NAMALWA (cell line): ENCODE measurements at places on chromosomes 1 and 21.

- no peak for DNase-seq
Observed at GRCh38 chr1:208187499-208188041, 56.6 kb downstream of the PLXNA2 start.

- DNase-seq: no peak
Observed at GRCh38 chr21:35909456-35910223, 150.7 kb downstream of the SETD4 start.

DNA sequence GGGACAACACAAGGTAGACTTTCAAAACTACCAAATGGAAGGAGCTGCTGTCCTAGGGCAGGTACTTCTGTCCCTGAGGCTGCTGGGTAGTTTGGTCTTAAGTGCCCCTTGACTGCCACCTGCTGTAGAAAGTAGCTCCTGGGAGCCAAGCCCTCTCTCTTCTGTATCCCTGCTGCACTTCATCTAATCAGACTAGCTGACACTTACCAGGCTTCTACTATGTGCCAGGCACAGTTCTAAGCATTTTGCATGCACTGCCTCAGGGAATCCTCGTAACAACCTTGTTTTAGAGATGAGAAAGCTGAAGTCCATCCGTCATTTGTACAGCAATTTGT is 15.9 kb upstream of the SRSF4 start:
- DNase-seq: peak; percentile 70

DNA sequence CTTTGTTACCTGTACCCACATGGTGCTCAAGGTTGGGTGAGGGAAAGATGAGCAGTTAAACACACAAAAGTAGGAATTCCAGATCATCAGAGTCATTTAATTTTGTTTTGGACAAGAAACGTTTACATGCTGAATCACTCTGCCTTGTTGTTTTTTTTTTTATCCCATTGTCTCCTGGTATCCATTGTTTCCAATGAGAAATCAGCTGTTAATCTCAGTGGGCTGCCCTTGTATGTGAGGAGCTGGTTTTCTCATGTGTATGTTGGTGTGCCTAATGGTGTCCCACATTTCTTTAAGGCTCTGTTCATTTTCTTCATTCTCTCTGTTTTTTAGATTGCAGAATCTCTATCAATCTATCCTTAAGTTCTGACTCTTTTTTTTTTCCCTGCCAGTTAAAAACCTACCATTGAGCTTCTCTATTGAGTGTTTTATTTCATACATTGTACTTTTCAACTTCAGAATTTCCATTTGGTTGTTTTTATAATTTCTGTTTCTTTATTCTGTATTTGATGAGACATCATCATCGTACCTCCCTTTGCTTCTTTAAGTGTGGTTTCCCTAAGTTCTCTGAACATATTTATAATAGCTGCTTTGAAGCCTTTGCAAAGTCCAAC is 8.8 kb upstream of the OBSCN start:
- no peak for DNase-seq

DNA sequence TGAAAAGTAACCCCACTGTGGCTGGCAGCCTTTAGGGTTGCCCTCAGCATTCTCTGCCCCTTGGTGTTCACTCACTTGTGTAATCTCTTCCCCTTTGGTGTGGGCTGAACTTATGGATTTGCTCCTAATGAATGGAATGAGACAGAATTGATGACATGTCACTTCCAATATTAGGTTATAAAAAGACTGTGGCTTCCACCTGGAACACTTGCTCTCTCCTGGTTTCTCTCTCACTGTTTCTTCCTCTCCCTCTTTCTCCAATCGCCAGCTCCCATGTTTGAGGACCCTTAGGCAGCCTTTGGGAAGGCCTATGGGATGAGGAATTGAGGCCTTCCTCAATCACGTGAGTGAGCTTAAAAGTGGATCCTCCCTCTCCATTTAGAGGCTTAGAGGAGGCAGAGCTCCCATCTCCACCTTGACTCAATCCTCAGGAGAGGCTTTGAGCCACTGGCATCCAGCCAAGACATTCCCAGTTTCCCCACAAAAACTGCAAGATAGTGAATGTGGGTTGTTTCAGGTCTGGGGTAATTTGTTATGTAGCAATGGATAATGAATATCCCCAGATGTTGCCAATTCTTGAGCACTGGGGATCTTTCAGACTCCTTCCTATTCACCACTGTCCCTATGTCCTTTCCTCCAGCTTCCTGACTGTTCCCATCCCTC is 95.5 kb upstream of the CD34 start:
- DNase-seq: no peak

DNA sequence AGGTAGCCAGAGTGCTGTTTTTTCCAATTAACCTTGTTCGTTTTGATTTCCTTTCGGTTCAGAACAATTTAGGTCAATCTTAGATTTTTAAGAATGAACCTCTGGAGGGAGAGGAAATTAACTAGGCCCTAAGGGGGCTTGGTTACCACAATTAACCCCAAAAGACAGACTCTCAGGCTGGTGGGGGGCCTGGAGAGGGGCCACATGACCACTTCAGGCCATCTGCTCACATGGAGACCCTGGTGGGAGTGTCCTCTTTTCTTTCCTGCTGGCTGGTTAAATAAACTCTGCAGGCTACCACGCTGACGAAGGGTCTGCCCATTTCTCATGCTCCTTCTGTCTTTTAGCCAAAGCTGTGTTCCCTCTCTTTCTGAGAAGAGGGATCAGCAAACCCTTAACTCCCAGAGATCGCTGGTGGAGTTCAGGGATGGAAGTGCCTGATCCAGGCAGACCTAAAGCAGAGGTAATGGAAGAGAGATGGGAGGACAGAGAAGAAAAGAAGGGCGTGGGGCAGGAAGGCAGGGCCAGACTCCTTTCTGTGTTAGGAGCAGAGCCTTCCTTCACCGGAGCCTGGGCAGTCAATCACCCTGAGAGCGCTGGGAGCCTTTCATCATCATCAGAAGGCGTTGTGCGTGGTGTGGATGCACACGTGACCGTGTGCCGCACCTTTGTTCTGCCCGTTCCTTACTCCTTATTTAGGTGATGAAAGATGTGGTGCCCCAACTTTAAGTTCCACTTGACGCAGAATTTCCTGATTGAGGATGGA is 58.5 kb downstream of the KIF26B start:
- no peak for DNase-seq

GRCh38 chr21:46295177-46295770 is 9.1 kb downstream of the YBEY start:
- no peak for DNase-seq

- no peak for DNase-seq
Observed at GRCh38 chr1:36696261-36696940, 213.7 kb upstream of the CSF3R start.

GRCh38 chr1:156502391-156502893 is 1.9 kb upstream of the MEF2D start:
- peak; percentile 46 for DNase-seq

DNA sequence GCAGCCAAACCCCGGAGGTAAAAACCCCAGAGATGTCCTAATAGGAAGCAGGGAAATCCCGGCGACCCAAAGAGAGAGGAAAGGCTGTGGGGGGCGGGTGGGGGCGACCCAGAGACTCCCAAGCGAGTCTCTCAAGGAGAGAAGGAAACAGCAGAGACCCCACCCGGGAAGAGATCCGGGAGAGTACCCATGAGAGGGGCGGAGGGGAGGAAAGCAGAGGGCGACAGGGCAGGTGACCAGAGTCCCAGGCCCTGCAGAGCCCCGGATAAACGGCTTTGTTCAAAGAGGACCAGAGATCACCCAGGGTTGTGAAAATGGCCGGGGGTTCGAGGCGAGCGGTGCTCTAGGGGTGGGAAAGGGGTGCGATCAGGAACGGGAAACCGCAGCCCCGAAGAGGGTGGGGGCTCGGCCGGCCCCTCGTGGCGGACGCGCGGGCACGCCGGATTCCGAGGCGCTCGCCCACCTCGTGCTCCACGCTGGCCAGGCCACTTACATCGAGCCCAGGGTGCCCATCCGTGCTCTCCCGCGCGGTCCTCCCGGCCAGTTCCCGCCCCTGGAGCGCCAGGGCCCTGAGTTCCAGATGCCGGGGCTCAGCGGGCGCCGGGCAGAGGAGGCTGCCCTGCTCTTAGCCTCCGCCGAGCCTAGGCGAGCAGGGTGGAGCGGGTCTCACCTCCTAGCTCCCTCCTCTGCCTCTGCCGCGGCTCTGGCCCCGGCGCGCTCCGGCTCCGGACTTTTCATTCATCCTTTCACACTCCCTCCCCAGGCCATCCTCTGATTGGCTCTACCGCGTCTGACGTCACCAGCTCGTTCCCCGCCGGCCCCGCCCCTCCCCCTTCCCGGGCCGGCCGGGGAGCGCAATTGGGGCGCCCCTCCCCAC is 52.3 kb downstream of the RHBG start:
- DNase-seq: peak; percentile 88

- DNase-seq: peak; percentile 90
Observed at GRCh38 chr1:203461717-203462116, 13.9 kb upstream of the PRELP start.

DNA sequence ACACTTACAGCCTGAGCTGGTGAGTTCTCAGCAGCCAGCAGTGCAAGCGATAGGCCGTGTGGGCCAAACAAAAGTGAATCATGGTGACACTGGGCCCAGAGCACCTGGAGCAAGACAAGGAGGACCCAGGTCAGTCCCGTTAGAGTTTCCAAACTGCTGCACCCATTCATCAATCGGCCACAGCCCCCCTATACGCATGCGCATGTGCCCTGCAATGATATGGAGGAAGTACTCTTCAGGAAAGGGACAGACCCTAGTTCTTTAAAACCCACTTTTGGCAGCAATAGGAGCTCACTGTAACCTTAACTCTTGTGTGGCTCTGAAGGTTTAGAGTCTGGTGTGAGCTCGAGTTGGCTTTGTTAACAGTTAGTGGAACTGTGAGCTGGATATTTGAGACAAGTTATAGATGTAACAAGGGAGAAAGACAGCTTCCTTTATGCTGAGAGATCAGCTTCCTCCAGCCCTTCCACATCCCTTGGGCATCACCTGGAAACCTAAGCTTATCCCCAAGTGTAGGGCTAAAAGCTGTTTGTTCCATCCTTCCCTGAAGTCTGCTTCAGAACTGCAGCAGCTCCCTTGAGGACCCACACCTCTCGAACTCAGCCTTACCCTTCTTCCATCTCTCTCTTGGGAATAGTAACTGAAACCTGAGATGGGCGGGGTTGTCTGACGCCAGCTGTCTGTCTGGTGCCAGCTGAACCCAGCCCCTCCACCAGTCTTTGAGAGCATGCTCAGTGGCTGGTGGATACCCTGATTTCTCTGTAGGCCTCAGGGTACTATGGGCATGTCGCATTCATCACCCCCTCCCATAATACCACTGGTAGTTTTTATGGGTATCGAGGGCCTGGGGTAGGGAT is 17.7 kb downstream of the NMNAT1 start:
- peak; percentile 83 for DNase-seq

GRCh38 chr21:33042812-33043211 is 17.1 kb downstream of the OLIG2 start:
- no peak for DNase-seq

GRCh38 chr1:50735443-50735842 is 224.6 kb downstream of the FAF1 start:
- peak; percentile 61 for DNase-seq

- DNase-seq: no peak
Observed at GRCh38 chr1:77655431-77655974, 27.0 kb downstream of the ZZZ3 start.

DNA sequence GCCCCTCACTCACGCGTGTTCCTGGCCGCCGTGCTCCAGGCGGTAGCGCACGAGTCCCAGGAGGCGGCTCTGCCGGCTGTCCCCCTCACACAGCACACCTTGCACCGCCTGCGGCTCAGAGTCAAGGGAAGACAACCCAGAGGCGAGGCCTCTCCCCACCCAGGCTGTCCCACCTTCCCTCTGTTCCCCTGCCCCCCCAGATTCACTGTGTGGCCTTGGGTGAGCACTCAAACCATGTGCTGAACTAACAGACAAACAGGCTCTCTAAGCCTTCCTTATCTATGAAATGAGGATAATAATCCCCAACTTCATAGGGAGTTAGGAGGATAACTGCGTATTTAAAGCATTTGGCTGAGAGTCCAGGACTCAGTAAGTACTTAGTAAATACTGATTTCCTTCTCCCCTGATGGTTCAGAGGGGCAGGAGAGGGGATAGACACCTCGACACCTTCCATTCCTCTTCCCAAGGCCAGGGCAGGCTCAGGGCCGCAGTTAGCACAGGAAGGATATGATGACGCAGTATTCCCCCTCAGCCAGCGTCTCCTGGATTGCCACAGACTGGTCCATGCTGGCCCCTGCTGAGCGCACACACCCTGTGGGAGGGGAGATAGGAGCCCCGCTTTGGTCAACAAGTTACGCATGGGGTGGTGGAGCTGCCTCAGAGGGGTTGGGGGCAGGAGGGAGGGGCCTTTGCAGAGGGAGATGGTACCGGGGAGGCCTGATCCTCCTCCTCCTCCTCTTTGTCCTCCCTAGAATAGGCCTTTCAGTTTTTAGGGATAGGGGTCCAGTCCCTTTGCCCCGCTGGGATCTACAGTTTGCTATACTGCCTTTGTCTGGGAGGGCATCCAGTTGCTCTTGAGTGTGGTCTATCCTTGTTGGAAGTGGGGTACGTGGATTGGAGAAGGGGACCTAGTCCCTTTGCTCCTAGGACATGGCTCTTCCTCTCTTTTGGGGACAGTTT is 830 bp downstream of the INPP5B start:
- no peak for DNase-seq

DNA sequence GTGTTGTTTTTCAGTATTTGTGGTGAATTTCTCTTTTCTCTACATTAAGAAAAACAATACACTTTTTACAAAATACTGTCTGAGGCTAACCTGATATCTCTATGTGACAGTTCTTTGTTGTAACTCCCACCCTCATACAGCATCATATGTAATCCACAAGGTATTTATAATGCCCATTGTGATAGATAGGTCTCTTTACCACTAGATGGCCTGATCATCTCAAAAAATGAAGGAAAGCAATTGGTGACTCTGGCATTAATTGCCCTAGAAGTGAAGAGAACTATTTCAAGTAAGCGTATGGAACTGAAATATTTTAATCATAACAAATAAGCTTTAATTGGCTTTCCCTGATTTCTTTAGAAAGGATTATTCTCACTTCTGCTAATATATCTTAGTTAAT is 36.2 kb upstream of the HFM1 start:
- DNase-seq: peak; percentile 32

DNA sequence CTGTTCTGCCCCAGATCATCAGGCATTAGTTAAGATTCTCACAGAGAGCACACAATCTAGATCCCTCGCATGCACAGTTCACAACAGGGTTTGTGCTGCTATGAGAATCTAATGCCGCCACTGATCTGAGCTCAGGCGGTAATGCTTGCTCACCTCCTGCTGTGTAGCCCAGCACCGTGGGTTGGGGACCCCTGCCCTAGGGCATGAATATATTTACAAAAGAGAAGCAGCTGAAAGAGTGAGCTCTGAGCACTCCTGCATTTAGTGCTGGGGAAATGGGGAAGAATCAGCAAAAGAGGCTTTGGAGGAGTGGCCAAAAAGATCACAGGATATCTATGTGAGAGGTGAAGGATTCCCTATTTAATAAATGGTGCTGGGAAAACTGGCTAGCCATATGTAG is 5.6 kb downstream of the CFAP57 start:
- DNase-seq: no peak
